Activated T-cell treated with anti-CD3 and anti-CD28 coated beads, Interleukin-2, amount 50 U/mL, for 48 hours (primary cell): ENCODE measurements at places on chromosomes 2 and 18.
A peak's percentile ranks its signal among the peaks of the same experiment; 100 is the strongest.

DNA sequence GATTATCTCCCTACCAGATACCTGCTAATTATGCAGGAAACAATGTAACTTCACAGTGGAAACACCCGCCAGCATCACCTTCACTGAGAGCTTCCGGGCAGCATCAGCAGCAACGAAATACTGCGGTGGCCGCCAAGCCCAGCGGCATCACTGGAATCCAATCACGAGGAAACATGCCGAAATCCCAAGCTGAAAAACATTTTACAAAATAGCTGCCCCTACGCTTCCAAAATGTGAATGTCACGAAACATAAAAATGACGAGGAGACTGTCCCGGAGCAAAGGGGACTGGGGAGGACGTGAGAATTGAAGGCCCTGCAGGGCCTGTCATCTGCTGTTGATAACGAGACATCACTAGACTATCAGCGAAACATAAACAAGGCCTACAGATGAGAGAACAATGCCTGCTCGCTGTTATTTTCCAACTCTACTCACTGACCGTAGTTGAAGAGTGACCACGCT, 82.6 kb downstream of the HDAC4 start:
- DNase-seq, result peak; percentile 5

DNA sequence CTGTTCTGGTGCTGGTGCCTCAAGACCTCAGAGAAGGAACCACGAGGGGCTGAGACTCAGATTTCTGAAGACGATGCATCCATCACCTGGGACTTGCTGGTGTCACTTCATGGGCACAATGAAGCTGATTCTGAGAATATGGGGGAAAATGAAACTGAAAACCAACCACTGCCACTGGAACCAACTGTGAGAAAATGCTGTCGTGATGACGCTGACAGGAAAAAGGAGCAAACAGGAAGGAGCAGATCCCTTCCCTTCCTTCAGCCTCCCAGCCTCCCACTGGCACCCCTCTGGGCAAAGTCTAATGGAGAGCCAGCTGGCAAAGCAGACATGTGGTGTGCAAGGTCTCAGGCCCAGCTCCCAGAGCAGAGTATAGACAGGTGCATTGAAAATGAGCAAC, 109.7 kb downstream of the FOXI3 start:
- no peak for DNase-seq

- peak; percentile 5 for DNase-seq
Observed at GRCh38 chr2:233795735-233796171, 17.6 kb downstream of the MROH2A start.

GRCh38 chr2:6526093-6526824, 339.4 kb downstream of the CMPK2 start:
- no peak for DNase-seq

GRCh38 chr2:201233812-201234662, 26.3 kb upstream of the CASP8 start:
- DNase-seq, result peak; percentile 64

- DNase-seq, result no peak
Observed at GRCh38 chr2:181649436-181649979, 7.4 kb downstream of the CERKL start.

DNA sequence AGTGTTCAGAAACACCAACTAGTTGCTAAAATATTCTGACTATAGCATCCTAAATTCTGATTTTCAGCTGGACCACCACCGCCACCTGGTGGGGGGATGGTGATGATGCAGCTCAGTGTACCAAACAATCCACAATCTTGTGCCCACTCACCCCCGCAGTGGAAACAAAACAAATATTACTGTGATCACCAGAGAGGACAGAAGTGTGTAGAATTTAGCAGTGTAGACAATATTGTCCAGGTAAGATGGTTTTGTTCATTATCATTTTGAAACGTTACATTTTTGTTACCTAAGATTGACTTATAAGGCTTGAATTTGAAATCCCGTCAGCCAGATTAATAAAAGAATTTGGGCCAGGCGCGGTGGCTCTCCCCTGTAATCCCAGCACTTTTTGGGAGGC, 31.7 kb upstream of the UBXN4 start:
- DNase-seq, result peak; percentile 83

GRCh38 chr2:40546439-40547191, 94.7 kb upstream of the SLC8A1 start:
- no peak for DNase-seq

DNA sequence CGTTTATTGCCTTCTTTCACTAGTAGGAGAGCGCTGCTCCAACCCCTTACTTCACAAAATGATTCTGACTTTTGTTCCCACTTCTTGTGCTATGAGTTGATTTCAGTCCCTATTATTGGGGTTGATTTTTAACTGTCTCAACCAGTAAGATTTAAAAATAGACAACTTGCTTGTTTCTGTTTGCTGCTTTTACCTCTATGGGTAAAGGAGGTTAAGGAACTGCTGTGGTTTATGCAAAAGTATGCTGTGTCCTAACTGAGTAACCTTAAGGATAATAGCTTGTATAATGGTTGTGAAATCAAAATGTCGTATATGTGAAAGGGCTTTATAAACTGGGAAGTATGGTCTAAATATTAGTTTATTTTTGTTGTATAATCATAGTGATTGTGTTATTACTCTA, 22.6 kb downstream of the ALMS1 start:
- no peak for DNase-seq

DNA sequence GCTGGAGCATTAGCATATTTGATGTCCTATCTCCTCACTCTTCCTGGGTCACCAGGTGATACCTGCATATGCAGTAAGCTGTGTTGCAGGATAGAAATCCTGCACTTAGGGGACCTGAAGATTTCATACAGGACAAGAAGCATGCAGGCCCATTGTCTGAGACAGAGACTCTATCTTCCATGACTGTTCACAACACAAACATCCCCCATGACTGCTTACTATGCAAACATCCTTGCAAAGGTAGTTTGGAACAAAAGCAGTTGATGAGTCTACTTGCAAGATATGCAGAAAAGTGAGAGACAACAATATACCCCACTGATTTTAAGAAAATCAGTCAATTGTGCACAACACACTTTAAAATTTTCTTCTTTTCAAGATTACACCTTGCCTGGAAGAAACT, 108.6 kb upstream of the ZEB2 start:
- no peak for DNase-seq
